ENCODE measurements at places on chromosomes 16 and 17.
A peak's percentile ranks its signal among the peaks of the same experiment; 100 is the strongest.

DNA sequence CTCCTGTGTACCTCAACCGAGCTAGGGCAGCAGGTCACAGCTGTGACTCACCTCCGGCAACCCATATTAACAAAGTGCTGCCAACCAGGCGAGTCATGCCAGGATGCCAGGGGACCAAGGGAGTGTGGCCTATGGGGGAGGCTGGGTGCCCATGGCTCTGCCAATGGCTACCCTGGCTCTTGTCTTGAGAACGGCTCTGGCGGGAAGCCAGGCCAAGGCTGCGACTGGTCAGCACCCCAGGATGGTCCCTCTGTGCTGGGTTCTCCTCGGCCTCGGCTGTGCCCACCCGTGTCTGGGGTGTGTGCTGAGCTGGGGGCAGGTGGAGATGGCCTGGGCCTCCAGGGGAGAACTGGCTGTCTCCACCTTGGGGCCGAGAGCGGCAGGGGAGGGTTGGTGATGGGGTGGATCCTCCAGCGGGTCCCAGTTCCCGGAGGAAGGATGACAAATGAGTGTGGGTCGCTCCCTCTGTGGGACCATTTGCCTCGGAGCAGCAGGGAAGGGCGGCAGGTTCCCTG lies 75.8 kb downstream of the MRC2 start:
- DNase-seq, result no peak

- no peak for DNase-seq
These were observed 7.7 kb downstream of the DOK4 start for GRCh38 chr16:57478396-57479204.

GRCh38 chr16:87186446-87186845 lies 130.7 kb downstream of the C16orf95 start:
- no peak for DNase-seq

GRCh38 chr17:40112191-40112711 lies 9.5 kb upstream of the MSL1 start:
- DNase-seq, result no peak

DNA sequence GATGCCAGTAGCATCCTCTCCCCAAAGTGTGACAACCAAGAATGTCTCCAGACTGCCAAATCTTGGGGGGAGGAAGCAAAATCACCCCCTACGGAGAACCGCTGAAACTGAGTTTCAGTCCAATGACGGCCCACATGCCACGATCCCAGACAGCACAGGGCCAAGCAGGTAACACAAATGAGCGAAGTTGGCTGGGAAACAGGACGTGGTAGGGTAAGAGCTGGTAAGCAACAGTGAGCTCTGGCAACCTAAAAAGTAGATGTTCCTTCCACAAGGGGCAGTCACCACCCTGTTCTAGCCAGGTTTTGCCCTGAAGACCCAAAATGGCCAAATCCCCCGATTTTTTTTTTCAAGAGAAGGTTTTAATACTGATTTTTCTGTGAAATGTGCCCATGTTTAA lies 25.4 kb downstream of the ZFHX3 start:
- no peak for DNase-seq

GRCh38 chr17:32519228-32520103 lies 32.7 kb downstream of the CDK5R1 start:
- peak; percentile 22 for DNase-seq

DNA sequence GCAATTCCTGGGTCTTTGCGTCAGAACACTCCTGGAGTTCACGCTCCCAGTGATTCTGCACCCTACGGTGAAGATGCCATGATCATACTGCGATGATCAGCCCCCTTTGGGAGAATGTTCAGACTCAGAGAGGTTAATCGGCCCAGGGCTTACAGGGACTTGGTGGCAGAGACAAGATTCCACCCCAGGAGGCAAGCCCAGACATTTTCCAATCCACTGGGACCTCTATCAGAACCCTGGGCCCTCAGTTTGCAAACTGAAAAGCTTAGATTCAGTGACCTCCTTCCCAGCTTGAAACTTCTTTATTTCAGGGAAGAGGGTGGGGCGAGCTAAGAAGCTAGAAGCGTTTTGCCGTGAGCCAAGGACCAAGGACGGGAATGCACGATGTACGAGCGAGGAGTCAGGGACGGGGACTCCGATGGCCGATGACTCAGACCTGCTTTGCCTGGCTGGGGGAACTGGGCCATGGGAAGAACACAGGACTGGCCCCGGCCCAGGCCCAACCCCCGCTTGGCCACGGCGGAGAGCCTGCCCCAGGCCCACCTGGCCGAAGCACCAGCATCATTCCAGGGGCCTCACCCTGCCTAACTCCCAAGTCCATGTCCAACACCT lies 34.7 kb downstream of the SOCS3 start:
- peak; percentile 41 for DNase-seq

- DNase-seq, result no peak
These were observed 63.5 kb downstream of the MSI2 start for GRCh38 chr17:57319806-57320205.

- peak; percentile 71 for DNase-seq
These were observed 9.9 kb downstream of the MXRA7 start for GRCh38 chr17:76700617-76701470.

GRCh38 chr17:14150619-14151018 lies 81.3 kb downstream of the COX10 start:
- DNase-seq, result no peak

GRCh38 chr17:18963126-18964017 lies 11.4 kb downstream of the SLC5A10 start:
- no peak for DNase-seq

DNA sequence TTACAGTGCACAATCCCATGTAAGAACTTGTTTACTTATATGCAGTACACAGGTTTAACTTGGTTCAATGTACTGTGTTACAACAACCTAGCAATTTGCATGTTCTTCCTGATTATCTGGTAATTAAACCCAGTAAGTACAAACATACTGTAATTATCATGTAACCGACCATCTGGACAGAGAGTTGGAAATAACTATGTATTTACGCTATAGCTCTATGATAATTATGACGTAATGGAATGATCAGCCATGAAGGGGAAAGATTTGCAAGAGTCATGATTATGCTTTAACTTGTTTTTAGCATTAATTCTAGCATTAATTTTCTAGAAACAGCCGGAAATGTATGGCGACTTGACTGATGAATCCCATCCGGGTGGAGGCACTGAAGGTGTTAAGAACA lies 74.8 kb upstream of the SALL1 start:
- DNase-seq, result no peak

- no peak for DNase-seq
These were observed 20.1 kb downstream of the LPCAT2 start for GRCh38 chr16:55529018-55529417.

Measured in fibroblast of upper back skin (primary cell).